RCC 7860 (cell line): ENCODE measurements at places on chromosomes 5 and 9.

GRCh38 chr5:149419532-149419858, 40.4 kb upstream of the IL17B start:
- no peak for DNase-seq

DNA sequence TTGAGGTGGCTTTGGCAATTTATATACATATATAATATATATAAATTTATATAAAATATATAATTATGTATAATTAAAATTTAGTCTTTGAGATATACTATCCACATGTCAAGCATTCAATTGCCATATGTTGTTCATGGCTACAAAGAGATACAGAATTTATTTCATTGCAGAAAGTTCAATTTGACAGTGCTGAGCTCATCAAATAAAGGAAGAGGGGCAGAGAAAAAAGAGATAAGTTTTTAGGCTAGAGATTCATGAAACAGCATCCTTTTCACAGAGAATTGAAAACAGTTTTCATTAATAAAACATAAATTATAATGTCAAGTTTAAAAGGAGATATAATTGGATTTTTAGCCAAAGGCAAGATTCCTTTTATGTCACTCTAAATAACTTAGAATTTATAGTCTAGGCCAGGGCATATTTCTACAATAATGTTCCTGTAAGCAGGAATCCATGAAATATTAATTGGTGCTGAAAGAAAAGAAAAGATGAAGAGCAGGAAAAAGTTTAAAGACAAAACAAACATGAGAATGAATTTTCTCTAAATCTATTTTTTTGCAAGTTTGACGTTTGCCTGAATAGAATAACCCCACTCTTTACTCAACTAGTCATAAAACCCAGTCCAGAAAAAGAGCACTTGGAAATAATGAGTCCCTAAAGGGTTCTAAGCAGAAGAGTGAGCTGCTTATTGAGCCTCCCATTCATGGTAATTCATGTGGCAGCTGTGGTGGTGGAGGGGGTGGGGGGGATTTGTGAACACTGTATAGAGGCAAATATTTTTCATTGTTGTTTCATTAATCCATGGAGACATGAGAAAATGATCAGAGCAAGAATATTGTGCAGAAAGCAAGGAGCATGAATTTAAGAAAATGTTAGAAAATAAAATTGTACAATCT, 1279.5 kb downstream of the CDH12 start:
- DNase-seq: no peak

- DNase-seq: no peak
These were observed 51.0 kb downstream of the FER start for GRCh38 chr5:108798513-108799265.

DNA sequence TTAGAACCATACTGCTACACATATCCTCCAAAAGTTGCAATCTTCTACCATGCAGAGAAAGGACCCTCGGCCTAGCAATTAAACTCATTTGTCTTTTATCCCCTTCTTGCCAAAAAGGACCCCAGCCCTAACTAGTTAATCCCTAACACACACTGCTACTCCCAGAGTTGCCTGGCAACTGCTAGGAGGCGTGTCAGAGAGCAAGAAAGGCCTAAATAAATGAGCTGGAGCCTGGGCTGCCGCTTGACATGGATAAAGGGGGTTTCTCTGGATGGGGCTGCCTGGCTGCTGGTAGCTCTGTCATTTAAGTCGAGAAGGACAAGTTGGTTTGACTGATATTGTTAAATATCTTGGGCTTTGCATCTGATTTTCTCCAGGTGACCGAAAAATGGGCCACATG, 194.8 kb downstream of the CRB2 start:
- DNase-seq: no peak

- no peak for DNase-seq
These were observed 25.6 kb upstream of the SPATA31D4 start for GRCh38 chr9:81902626-81903025.

- DNase-seq: no peak
These were observed 51.6 kb upstream of the C5orf46 start for GRCh38 chr5:147957901-147958300.

DNA sequence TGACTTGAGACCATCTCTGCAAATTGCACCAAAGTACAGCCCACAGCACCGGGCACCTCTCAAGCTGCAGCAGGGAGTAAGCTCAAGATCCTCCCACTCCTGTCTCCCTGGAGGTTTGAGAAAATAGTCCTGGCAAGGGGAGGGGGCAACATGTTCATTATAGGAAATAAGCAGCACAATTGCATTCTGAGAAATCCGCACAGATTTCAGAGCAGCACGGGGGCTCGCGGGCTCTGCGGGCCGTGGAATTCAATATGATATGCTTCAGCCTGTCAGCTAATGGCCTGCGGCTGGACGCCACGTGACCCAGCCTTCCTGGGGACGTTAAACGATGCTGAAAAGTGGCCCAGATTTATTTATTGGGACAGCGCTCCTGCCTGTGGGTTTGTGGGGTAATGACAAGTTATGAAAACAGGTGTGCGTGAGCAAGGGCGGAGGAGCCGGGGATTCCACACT, 156.4 kb downstream of the DAB2IP start:
- no peak for DNase-seq

GRCh38 chr5:130871346-130872086, 293.5 kb downstream of the HINT1 start:
- DNase-seq: no peak

DNA sequence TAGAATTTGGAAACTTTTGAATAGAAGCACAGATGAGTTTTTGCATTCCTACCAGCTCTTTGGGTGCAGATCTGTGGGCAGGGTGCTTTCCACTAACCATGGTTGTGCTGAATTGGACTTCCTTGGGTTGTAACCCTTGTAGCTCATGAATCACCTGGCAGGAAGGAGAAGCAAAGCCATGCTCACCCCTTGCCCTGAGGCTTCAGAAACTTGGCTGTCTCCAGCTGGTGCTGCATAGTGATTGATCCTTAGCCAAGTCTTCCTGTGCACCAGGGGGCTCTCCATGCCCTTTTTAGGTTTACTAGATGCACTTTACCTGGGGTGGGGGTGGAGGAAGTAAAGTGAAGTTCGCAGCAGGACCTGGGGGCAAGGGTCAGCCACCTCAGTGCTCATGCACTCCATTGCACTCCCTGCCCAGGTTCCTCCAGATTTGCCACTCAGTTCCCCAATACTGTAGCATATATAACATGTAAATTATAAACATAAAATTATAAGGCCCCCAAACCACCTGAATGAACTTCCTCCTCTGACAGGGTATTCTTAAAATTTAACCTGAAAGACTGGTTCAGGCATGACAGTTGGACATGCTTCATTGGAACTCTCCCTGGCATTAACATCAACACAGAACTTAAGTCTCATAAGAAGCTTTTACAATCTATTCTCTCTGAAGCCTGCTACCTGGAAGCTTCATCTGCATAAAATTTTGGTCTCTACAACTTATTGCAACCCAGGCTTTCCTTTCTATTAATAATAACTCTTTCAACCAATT, 25.8 kb upstream of the IFNA14 start:
- no peak for DNase-seq

GRCh38 chr9:5876026-5876425, 14.7 kb upstream of the MLANA start:
- DNase-seq: no peak

GRCh38 chr5:68534131-68534940, 318.8 kb downstream of the PIK3R1 start:
- peak; percentile 56 for DNase-seq
